ENCODE measurements at places on chromosomes 6 and 20. TPM values are rescaled to one million over a fixed set of nuclear protein-coding genes. Genes with fewer than 3 reads are reported as not detected.

Gene NKX2-2
- 0.82 TPM for total RNA-seq

Gene PKIB
- 38.5 TPM for total RNA-seq

Gene PLCB1
- total RNA-seq, result 8.1 TPM

Gene IL20RA
- 0.10 TPM for total RNA-seq

Gene SLC12A5
- 8.8 TPM for total RNA-seq

Gene NRSN1
- not detected for total RNA-seq

Gene ABHD12
- 28.0 TPM for total RNA-seq

DNA sequence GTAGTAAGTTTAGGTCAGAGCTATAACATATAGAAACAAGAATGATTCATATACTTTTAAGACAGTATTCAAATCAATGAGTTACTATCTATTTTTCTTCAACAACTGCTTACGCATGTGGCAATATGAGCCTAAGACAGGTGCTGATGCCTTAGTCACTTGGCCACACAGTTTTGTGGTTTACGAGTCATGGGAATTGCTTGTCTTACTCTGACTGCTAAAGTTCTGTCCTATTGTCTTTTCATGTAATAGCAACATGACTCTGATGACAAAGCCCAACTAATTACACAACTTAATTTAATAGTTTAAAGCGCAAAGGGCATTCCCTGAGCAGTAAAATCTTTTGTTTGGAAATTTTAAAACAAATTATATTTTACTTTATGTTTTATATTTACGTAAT lies 159.3 kb upstream of the CENPW start:
- DNase-seq, result no peak

DNA sequence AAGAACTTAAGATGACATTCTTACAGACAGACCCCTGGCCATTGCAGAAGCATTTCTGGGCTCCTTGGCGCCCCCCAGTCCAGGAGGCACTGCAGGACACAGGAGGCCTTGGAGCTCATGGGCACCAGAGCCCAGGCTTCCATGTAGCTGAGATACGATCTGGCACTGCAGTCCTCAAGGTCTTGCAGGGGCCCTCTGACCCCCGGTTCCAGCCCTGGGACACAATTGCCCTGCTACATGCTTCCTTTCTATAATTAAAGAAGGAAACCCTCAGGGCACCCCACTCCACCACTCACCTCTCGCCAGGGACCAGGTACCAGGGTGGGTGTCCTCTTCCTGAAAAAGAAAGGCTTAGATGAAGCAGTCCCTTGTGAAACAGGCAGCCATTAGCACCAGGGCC lies 33.6 kb downstream of the WFDC3 start:
- DNase-seq, result no peak

DNA sequence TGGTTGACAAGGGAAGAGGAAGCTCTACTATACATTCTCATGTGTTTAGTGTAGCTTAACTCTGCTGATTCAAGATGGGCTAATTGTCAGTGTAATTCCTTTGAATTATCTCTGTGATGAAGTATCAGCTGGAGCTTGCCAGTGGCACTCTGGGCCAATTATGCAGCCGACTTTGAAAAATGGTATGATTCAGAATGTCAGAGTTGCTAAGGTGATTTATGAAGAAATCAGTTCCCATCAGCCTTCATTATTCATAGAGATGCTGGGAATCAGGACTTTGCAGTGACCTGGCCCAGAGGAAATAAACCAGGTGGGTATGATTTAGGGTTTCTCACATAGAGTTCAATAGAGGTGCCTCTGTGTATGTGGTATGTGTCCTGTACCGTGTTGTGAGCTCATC lies 33.4 kb downstream of the KCNS1 start:
- DNase-seq, result no peak

- no peak for DNase-seq
These were observed 19.6 kb upstream of the CLIC5 start for GRCh38 chr6:46035242-46035641.

GRCh38 chr6:100342830-100343229 lies 121.9 kb downstream of the SIM1 start:
- no peak for DNase-seq

- no peak for DNase-seq
These were observed 187.2 kb downstream of the FOXC1 start for GRCh38 chr6:1796706-1797529.

DNA sequence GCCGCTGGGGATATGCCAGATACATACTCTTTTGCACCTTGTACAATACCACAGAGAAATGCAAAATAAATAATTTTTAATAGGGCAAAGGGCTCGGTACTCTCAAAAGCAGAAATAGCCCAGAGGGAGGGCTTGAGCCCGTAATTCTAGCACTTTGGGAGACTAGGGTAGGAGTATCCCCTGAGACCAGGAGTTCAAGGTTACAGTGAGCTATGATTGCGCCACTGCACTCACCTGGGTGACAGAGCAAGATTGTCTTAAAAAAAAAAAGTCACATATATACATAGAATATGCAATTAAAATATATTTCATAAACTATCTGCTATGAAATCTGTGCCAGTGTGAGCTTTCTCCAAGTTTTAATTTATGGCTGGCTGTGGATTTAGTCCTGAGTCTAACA lies 818 bp upstream of the TRMT11 start:
- no peak for DNase-seq

- no peak for DNase-seq
These were observed 107.6 kb downstream of the THBS2 start for GRCh38 chr6:169145991-169146501.

- no peak for DNase-seq
These were observed 29.9 kb downstream of the BCAS1 start for GRCh38 chr20:54040531-54040930.

DNA sequence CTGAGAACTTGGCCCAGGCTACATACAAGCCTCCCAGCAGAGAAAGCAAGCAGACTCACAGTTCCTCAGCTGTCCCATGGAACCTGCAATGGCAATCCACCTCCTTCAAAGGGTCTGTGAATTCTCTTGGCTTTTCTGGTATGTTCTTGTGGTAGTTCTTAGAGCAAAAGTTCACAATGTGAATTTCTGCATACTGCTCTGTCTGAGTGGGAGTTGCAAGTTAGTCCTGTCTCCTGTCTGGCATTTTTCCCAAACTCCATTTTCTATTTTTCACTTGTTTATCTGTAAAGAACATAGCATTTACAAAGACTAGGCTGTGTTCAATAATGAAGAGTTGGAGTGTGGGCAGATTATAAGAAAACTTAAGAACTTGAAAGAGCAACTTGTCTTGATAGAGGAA lies 269.9 kb downstream of the BCKDHB start:
- no peak for DNase-seq

- no peak for DNase-seq
These were observed 1.3 kb downstream of the C6orf141 start for GRCh38 chr6:49551866-49552129.

Data from endothelial cell (in vitro differentiated cells).